ENCODE measurements at places on chromosomes 11 and 22.

- DNase-seq, result no peak
Measured at GRCh38 chr11:70555078-70555477, 156.7 kb downstream of the CTTN start.

DNA sequence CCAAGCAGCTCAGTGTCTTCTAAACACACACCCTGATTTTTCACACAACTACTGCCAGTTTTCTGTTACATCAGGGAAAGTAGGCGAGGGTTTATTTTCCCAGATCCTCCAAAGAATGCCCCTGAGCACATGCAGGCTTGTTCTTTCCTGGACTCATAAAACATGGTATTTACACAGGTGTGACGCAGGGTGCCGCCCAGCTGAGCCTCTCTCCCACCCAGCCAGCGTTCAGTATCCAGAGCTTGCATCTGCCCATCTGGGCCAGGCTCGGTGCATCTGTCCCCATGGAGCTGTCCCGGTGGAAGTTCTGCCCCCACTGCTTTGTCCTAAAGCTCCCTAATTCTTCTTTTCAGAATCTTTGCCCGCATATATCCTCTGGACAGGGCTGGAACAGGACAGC, 44.8 kb upstream of the ISX start:
- DNase-seq, result no peak

DNA sequence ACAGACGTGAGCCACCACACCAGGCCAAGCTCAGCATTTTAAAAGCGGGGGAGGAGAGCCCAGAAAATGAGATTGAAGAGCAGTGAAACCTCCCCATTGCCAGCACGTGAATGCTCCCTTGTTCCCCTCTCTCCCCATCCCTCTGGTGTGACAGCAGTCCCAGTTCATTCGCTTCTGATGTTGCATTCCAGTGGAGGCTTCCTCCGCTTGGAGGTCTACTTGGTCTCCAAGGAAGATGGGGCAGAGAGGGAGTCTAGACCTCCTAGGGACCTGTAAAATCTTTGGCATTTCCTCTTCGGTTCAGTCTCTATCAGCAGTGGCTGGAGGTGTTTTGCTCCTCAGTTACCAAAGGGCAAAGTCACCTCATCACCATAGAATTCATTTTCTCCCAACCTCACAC, 30.2 kb upstream of the EP300 start:
- DNase-seq, result no peak

- no peak for DNase-seq
Measured at GRCh38 chr11:26332572-26332915, 614 bp downstream of the ANO3 start.

DNA sequence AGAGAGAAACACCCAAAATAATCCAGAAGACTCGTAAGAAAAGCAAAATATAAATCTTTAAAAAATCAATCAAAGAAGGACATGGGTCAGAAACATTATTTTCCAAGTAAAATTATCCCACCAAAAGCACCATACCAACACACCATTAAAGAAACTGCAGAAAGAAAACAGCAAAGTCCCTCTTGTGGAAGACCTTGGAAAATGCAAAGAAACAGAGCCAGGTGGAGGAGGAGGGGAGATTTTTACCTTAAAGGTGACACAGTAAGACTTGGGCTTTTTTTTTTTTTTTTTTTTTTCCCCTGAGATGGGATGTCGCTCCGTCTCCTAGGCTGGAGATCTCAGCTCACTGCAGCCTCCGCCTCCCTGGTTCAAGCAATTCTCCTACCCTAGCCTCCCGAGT, 123.8 kb downstream of the LARGE1 start:
- no peak for DNase-seq

- no peak for DNase-seq
Measured at GRCh38 chr11:294780-295179, 4.5 kb downstream of the IFITM5 start.

DNA sequence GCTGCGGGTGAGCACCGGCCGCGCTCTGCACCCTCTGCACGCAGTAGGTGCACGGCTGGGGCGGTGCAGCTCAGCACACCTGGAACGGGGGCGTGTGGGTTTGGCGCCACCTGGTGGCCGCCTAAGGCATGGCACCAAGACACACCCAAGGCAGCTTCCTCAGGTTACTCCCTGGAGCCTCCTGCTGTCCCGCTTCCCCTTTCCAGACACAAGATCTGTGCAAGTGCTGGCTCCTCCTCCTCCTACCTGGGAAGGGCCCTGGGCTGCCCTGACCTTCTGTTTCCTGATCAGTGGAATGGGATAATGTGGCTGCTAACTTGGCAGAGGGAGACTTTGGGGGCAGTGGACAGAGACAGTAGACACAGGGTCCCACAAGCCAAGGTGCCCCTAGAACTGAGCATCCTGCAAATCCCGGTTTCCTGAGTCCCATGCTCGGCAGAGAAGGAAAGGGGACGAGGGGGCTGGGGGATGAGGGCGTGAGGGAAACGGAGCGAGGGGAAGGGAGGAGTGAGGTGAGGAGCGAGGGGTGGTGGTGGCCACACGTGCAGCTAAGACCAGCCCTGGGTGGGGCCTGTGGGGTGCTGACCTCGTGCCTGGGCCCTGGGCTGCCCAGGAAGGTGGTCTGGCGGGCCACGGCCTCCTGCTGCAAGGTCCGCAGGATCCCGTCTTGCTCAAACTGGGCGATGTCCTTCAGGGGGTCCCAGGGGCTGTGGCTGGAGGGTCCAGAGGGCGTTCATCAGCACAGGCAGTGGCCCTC, 34.8 kb upstream of the CARS1 start:
- DNase-seq, result peak; percentile 43
